Cerebellar nuclear complex (tissue), 1 donor: ENCODE measurements at places on chromosomes 16 and 17.

DNA sequence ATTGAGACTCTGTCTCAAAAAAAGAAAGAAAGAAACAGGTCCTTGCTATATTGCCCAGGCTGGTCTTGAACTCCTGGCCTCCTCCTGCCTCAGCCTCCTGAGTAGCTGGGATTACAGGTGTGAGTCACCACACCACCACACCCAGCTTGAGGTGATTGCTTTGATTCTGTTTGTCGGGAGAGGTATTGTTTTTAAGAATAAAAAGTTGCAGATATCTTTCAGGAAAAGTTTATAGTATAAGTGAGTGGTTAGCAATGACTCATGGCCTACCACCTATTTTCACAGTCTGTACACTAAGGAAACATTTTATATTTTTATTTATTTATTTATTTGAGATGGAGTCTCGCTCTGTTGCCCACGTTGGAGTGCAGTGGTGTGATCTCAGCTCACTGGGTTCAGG is 45.0 kb downstream of the RHOT1 start:
- DNase-seq, result no peak

- no peak for DNase-seq
Observed at GRCh38 chr16:85072947-85073346, 39.3 kb downstream of the CIBAR2 start.

- no peak for DNase-seq
Observed at GRCh38 chr16:24995469-24995868, 19.7 kb downstream of the ARHGAP17 start.

- peak; percentile 81 for DNase-seq
Observed at GRCh38 chr16:21300309-21301167, 22.4 kb upstream of the CRYM start.

GRCh38 chr17:47731396-47731795 is 1.6 kb upstream of the TBX21 start:
- DNase-seq, result no peak

DNA sequence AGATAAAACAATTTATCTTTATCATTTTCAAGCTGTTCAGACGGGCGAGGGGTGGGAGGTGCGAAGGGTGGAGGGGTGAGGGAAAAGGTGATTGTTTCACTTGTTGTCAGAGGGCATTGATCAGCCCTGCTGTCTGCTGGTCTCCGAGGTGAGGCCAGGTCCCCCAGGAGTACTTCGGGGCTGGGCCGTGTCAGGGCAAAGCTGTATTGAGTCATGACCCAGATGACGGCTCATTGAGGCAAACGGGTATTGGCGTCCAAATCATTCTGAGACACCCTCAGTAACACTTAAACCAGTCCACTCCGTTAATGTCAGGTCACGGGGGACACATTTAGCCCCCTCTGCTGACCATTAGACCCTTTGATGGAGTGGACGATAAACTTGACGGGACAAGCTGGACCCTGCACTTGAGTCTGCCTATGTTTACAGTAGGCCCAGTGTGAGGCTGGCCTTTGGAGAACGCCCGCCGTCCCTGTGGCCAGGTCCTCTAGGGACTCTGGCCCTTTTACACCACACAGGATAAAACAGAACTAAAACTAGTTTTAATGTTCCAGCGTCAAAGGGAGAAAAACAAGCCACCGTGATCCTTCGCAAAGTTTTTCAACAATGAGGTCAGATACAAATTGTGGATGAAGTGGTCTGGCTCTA is 502.2 kb upstream of the ZFHX3 start:
- no peak for DNase-seq

DNA sequence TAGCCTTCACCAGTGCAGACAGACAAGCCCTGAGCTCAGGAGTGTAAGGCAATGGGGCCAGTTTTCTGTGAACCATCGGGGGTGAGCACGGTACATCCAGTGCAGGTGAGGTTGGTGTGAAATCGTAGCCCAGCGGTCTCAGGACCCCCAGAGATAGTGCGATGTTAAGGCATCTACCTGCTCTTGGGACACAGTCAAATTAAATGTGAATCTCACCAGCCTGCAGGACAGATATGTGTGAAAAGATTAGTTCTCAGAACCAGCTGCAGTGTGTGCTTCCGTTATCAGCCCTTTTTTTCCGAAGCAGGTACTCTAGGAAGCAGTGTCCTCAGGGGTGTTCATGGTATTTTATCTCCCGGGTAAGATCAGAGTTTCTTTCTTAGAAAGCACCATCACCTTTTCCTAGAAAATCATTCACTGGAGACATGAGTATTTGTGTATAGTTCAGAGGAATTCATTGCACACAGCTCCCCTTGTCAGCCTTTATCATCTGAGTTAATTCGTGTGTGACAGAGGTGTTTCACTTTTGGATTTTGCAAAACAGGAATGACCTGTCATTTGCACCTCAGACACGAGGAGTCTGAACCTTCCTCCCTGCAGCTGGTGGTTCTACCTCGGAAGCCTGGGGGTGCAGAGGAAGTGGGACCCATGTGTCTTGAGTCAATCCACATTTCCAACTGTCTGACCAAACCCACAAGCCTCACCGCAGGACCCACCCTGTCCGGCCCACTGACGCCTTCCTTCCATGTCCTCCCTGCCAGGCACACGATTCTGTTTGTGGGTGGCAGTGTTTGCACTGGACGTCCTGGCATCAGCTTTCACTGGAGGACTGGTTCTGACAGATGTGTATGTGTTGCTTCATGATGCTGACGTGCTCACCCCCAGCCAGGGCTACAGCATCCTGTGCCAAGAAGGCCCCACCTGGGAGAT is 107.8 kb downstream of the CLEC16A start:
- no peak for DNase-seq

- DNase-seq, result no peak
Observed at GRCh38 chr16:10938796-10939648, 3.2 kb downstream of the DEXI start.

- no peak for DNase-seq
Observed at GRCh38 chr17:47981462-47981861, 10.5 kb downstream of the CDK5RAP3 start.

DNA sequence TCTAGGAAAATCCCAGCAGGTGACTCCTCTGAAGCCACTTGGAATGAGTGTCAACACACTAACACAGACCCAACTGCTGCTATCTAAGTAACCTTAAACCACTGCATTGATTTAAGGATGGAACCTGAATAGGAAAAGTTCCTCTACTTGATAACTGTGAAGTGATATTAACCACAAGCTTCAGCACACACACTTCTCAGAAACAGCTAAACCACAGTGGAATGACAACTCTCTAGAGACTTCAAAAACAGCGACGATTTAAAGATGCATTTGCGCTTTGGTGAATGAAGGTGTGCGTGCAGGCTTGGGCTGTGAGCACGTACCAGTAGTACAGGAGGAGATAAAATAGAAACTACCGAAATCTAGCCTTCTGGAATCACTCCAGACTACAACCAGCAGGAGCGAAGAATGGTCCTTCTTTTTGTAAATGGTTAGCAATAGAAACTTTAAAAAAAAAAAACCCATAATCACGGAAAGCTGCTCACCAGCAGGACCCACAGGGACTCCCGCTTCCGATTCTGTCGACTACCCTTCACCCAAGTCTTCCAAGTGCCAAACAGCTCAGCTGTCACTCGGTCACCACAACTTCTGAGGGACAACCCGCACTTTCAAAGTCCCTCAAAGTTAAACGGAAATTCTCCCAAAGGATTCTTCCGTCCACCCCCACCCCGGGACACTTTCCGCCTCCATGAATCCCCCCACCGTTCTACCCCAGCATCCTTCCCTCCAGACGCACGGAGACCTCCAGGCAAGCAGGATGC is 137.7 kb upstream of the CORO6 start:
- no peak for DNase-seq

DNA sequence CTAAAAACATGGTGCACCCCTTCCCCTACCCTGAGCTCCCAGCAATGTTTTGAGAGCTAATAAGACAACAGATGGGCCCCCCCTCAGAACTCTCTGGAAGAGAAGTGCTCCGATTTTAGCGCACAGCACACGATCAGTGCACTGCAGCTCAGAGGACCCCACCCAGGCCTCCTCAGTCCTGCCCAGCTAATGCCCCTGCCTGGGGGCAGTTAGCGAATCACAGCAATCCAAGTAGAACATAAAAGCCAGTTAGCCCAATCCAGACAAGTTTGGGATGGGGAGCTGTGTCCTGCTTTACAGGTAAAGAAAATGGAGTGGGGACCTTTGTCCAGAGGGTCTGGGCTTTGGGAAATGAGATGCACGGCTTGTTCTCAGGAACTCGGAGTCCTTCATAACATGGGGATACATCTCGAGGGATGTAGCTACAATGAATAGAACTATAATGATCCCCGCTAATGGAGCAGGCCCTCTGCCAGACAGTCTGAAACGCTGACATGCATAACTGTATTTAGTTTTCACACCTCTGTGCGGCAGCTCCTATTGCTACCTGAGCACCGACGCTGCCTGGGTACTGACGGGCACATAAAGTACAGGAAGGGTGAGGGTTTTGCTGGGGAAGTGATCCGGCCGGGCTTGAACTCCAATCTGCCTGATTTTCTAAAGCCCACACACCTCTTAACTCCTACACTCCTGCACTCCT is 29.7 kb upstream of the CDC42EP4 start:
- no peak for DNase-seq

DNA sequence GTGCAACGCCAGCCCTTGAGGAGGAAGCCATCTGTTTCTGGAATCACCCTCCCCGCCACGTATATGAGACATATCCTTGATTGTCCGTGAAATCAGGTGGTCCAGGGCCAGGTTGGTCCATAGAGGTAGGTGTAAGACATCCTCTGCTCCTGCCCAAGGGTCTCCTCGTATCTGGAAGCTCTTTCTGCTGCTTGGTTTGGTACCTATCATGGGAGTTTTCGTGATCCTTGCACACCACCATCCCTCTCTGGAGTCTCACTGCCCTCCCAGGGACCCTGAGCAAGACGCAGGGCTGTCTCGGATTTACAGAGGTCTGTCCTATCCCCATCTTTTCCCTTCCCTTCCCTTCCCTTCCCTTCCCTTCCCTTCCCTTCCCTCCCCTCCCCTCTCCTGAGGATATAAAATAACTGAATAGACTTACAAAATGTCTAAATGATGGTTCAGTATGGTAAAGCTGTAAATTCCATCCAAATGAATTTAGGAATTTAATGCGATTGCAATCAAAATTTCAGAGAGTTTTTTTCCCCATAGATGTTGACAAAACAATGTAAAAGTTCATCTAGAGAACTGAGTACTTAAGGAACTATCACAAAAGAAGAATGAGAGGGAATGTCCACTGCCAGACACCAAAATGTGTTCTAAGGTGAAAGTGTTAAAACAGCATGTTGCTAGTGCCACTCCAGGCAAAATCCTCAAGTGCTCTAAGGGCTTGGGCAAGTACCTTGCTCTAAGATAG is 2.0 kb upstream of the CCDC42 start:
- no peak for DNase-seq

DNA sequence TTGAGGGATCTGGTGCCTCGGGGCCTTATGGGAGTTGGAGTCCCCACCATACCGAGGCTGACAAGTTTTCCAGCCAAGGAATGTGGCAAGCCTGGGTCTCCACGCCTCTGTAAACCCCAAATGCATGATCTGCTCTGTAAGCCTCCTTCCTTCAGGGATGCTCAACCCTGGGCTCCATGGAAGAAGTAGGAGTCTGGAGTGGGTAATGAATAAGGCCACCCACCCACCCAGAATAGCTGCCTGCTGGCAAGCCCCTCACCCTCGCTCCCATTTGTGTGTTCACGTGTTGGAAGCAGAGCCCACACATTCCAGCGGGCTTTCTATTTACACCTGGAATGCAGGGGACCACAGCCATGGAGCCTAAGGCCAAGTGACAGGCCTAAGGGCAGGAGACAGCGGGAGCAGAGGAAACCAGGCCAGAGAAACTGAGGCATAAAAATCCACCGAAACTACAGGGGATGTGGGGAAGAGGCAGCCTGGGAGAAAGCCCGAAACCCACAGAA is 4.4 kb downstream of the DLG4 start:
- peak; percentile 59 for DNase-seq

GRCh38 chr17:42275527-42276358 is 448 bp downstream of the STAT5B start:
- no peak for DNase-seq

DNA sequence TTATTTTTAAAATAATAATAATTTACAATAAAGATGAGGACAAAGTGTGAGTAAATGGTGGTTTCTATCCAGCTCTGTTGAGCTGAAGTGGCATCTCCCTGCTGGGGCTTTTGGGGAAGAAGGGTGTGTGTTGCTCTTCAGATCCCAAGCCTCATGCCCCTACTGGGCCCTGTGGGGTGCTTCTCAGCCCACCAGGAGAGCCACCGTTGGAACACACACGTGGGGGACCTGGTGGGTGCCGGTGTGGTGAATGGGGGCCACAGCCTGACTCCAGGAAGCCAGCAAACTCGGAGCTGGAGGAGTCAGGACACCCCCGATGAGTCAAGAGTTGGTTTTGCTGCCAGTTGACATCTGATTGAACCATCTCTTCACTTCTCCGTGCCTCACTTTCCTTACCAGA is 37.8 kb upstream of the STH start:
- no peak for DNase-seq

GRCh38 chr17:28940142-28940541 is 11.2 kb downstream of the PHF12 start:
- no peak for DNase-seq

- DNase-seq, result no peak
Observed at GRCh38 chr17:56926704-56927103, 12.9 kb upstream of the TRIM25 start.

DNA sequence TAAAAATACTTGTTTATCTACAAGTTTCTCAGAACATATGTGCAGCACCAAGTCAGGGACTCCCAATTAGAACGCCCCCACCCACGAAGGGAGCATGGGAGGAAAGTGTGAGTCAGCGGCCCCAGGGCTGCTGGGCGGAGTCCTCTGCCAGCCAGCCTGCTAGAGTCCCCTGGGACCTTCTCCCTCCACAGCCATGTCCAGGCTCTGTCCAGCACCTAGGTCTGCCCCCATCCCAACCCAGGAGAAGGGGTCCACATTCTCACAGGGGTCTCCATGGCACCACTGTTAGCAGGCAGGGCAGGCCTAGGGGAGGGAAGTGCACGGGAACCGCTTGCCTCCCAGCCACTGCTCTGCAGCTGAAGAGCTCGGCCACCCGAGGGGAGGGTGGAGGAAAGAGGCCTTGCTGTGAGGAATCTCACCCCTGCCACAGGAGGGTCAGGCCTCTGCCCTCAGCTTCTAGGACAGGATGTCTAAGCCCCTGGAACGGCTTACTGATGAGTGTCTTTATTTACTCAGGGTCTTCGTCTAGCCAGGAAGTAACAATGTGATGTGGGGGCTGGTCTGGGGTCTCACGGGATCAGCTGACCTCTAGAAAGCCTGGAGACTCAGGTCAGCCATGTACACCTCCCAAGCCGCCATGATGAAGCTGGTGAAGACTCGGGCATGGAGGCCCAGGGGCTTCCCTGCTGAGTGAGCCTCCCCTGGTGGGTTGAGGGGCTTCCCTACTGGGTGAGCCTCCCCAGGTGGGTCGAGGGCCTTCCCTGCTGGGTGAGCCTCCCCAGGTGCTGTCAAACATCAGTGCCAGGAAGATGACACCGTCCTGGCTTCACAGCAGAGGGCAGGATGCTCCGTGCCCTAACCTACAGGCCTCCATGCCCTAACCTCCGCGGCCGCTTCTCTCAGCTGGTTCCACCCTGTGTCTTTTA is 190.3 kb downstream of the RBFOX3 start:
- no peak for DNase-seq

DNA sequence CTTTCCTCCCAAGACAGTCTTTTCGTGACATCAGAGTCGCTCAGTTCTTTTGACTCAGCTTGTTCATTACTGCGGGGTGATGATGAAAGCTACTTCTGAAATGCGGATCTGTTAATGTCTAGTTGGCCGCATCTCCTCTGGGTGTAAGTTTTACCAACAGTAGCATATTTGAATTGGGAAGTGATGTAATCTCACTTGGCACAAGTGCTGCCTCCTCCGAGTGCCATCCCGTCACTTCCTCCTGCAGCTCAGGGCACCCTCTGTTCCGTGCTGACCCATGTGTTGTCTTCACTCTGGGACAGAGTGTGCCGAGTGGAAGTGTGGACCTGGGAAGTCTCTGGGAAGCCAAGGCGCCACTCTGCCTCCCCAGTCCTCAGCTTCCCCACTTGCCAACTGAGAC is 8.9 kb downstream of the ADAD2 start:
- DNase-seq, result no peak
